ENCODE measurements at places on chromosomes 11 and 22.

GRCh38 chr11:125331357-125332035, 164.6 kb downstream of the FEZ1 start:
- no peak for DNase-seq

DNA sequence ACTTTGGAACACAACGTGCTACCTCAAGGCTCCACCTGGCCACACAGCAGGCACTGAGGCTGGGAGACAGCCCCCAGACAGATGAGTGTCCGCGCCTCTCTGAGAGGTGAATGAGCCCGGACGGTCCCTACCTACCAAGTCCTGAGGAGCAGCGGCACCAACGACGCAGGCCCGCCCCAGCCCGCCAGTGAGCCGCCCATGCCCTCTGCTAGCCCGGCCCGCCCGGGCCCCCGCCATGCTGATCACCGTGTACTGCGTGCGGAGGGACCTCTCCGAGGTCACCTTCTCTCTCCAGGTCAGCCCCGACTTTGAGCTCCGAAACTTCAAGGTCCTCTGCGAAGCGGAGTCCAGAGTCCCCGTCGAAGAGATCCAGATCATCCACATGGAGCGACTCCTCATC, at the start of gene DDI1:
DDI1 (plus strand) TSS at position 53 of the 400 bp plus-strand sequence; CDS start at position 236, 183 bp downstream.
- no peak for DNase-seq

DNA sequence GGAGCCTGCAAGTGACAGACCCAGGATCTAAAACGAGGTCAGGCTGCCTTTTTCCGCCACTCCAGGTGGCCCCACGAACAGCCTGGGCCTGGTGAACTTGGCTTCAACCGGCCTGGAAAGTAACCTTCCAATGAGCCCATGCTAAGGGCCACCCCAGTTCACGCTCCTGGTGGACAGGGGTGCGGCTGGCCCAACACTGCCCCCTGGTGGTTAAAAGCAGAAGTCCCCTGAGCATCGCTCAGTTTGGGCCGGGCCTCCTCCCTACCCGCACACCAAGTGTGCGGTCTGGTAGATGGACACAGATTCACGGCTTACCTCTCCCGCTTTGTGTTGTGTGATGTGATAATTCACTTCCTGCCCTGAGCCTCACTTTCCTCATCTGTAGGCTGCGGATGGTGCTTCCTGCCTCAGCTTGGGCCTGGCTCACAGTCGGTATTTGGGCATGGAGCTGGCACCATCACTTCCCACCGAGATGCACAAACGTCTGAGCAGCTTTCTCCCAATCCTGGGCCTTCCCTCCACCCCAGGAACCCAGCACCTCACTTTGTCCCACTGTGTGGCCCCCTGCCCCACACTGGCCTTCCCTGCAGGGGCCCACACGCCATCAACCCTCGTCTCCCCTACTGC, 13.7 kb upstream of the SEC14L3 start:
- DNase-seq, result peak; percentile 63

GRCh38 chr22:26923531-26923930, 266.1 kb downstream of the MIAT start:
- no peak for DNase-seq

DNA sequence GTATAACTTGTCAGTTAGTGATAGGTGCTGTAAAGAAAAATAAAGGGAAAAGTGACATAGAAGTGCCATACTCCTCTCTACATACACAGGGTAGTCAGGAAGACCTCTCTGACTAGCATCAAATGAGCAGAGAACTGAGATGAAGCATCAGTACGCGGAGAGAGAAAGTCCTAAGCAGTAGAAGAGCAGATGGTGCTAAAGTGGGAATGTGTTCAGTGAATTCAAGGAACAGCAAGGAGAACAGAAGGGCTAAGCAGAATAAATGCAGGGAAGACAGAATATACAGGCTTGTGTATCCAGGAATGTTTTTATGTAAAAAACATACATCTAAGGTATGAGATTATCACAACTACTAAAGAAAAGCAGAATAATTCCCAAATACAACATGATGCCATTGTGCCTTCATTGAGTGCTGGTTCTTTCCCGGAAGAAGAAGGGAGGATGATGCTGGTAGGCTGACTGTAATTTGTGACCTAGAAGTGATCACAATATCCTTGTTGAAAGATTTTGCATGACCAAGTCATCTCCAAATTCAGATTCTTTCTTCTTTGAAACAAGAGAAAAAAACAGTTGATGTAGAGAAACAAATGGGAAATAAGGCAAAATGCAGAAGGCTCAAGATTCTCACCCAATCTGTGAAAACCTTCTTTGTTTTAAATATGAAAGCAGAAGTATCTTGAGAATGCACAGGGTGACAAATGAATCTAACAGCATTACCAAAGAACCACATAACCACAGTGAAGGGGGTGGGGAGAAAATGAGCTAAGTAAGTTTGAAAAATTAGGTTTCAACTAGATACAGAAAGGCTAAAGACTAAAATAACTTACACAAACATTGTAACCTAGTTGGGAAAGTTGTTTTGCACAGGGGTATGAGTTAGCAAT, 20.5 kb downstream of the MRE11 start:
- DNase-seq, result no peak

DNA sequence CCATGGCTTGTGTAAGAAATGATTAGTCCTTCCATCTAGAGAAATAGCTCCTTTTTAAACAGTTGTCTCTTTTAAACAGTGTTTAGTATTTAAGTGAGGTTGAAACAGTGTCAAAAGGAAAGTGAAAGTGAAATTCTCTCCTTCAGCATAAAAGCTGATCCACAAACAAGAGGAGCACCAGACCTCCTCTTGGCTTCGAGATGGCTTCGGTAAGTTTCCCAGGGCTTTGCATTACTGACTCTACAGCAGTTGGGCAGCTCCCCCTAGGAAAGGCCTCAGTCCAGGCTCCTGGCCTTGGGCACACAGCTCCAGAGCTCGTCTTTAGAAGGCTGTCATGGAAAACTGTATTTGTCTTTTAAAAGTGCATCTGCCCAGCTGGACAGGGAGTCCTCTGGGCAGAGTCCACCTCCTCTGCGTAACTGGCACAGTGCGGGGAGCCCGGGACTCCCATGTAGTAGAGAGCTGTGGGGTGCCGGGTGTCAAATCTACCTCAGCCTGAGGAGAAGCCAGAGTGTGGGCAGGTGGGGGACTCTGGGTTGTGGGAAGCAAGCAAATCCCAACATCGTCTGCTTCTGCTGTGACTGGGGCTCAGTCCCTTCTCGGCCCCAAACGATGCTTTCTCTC, at the start of gene PLAAT4:
PLAAT4 (plus strand) TSS at position 140 of the 624 bp plus-strand sequence; CDS start at position 201, 61 bp downstream.
- DNase-seq, result no peak

- DNase-seq, result no peak
Observed at GRCh38 chr11:73269459-73270015, 2.6 kb upstream of the P2RY6 start.

- DNase-seq, result no peak
Observed at GRCh38 chr22:24420072-24420976, 7.1 kb upstream of the ADORA2A start.

- no peak for DNase-seq
Observed at GRCh38 chr11:12279672-12280108, 97.7 kb upstream of the PARVA start.

GRCh38 chr11:45771193-45771565, 33.8 kb upstream of the SLC35C1 start:
- peak; percentile 68 for DNase-seq

DNA sequence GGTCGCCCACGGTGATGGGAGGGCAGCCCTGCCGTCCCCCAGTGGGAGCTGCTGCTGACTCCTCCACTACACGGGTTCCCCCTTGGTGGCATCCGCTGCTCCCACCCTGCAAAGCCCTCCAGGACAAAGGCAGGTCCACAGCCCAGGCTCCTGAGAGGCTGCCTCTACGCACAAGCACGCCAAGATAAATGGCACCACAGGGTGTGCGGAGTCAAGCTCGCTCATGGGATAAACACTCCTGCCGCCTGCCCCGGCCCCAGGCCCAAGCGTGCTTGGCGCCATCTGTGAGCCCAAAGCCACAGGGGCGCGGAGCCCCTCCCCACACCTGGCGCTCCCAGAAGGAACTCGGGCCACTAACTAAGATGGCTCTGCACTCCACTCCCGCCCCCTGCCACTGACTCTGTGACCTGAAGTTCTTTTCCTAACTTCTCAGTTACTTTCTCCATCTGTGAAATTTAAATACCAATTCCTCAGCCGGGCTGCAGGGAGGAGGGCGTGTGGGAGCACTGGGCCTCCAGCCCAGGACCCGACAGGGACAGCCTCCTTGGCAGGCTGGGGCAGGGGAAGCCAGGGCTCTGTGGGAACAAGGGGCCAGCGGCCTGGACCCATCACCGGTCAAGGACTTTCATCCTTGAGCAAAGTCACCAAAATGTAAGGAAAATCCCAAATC, 14.9 kb downstream of the EHD1 start:
- no peak for DNase-seq
